Ecto neural progenitor cell (in vitro differentiated cells): ENCODE measurements at places on chromosomes 5 and 9.

DNA sequence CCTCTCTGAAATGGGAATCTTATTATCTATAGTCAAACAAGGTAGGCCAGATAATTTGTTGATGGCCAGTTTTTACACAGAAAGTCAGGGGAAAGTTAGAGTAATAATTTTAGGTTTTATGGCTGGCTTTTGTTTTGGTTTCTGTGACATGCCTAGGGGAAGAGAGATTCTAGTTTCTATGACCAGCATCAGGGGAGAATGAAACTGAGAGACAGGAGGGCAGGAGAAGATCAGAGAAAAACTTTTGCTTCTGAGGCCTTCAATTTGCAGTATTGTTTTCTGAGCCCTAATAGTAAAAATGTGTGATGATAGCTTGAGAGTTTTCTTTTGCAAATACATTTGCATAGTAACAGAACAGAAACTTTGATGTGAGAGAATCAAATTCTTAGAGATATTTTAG is 564.3 kb downstream of the ZNF608 start:
- no peak for DNase-seq

DNA sequence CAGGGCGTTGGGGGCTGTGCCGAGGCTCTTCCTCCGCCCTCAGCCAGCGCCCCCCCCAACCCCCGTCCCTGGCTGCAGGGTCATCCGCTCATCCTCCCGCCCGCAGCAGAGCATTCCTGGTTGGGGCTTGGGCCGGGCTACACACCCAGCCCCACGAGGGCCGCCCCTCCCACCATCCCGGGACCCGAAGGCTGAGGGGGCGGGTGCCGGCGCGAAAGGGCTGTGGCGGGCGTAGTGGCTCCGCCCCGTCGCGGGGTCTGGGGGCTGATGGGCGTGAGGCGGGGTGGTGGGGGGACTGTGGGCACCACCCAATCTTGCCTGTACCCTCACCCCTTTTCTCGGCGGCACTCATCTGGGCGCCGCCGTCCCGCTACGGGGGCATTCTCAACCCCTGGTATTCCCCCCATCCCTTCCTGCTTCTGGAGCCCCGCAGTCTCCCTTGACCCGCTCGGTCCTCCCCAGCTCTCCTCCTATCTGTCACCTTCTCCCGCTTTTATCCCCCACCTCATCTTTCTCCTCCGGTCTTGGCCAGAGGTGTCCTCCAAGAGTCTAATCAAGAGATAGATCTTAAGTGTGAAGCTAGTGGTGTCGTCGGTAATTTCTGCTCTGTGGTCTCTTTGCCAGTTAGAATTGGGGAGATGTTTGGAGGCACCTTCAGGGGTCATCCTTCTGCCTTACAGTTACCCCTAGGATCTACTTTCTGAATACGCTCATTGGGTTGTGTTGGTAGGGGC is 1.6 kb downstream of the FER start:
- DNase-seq, result no peak

GRCh38 chr5:58918021-58918729 is 335.3 kb downstream of the RAB3C start:
- DNase-seq, result no peak

DNA sequence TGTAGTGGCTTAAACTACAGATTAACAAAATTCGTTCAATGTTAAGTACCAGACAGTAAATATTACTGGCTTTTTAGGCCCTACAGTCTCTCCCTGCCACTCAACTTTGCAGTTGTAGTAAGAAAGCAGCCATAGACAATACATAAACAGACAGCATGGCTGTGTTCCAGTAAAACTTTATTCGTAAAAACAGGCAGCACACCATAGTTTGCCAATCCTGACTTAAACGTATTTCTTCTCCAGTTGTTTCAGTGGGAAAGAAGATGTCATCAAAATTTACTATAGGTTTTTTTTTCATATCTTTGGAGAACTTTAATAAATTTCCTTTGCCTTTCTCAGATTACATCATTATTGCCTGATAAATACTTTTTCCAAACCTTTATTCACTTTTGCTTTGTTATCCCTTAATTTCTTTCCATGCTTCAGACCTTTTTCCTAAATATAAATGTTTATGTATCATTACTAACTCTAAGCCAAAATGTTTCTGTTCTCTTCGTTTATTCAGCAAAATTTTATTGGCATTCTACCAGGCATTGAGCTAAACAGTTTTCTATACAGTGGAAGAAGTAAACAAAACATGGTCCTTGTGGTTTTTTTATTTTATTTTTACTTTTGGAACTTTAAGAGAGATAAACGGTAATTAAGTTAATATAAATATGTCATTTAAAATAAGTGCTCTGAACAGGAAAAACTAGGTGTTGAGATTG is 64.5 kb downstream of the SLF1 start:
- no peak for DNase-seq

- peak; percentile 53 for DNase-seq
Observed at GRCh38 chr9:121784731-121785411, 133.4 kb downstream of the DAB2IP start.

- no peak for DNase-seq
Observed at GRCh38 chr9:81759680-81760215, 70.4 kb upstream of the TLE1 start.

DNA sequence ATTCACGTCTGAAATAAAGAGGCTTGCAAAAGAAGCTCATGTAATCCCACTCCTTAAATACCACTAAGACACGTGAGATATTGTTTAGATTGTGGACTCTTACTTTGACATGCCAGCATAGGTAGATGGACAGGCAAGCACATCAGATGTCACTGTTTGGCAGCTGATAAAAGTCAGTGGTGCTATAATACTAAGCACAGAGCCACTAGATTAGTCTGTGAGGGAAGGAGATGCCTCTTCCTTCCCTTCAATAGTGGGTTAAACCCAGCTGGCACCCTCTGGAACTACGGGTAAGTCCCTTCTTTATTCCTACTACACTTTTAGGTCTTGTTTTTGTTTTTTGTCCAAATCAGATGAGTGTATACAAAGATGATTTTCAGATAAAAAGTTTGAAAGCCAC is at the start of gene MYOT:
TSS of gene MYOT (plus strand) at position 197 of the 400 bp plus-strand sequence. CDS start 2,792 bp downstream, outside the sequence.
- no peak for DNase-seq

- no peak for DNase-seq
Observed at GRCh38 chr5:54257366-54258118, 52.8 kb downstream of the ARL15 start.

DNA sequence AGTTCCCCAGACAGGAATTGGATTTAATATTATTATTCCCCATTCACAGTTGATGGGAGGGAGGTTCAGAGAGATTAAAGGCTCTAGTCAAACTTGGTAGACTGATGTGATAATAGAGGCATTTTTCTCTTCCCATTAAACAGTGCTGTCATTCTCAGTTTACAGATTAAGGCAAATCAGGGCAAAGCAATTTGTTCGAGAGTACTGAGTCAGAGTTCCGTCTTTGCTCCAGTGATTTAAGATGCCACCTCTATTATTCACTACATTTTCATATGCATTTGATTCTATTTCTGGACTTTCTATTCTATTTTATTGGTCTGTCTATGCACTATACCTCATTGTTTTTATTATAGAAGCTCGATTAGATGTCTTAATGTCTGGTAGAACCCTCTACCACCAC is 201.0 kb upstream of the RAI14 start:
- DNase-seq, result no peak

GRCh38 chr5:117504305-117504704 is 929.7 kb upstream of the SEMA6A start:
- DNase-seq, result no peak

DNA sequence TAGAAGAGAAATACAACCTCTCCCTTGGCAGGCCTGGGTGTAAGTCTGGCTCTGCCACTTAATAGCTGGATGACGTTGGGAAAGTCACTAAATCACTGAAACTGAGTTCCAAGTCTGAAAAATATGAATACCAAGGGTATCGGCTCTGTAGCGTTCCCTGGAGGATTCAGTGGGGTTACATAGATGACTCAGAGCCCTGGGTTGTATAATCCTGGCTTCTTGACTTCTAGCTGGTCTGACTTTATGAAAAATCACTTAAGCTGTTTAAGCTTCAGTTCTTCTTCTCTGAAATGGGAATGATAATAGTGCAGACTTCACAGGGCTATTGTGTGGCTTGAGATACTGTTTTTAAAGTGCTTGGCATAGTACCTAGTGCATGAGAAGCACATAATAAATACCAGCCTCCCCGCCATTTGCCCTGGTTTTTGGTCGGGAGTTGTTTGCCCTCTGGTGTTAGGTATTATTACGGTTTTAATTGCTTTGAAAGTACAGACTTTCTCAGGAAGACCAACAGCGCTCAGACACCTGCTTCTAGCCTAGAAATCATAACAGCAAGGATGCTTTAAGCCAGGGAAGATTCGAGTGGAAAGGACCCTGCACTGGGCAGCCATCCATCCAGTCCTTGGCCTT is 43.0 kb downstream of the CYFIP2 start:
- no peak for DNase-seq

DNA sequence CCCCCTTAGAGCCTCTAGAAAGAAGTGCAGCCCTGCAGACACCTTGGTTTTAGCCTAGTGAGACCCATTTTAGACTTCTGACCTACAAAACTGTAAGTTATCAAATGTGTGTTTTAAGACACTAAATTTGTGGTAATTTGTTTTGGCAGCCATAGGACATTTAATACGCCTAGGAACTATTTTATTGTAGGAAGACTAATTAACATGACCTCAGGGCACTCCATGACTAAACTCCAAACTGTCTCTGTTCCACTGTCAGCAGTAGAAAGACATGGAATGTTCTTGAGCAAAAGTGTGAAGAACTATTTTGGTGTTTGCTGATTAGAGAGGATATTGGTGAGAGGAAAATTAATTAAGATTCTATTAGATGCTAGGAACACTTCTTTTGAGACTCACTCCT is 4.1 kb upstream of the APC start:
- DNase-seq, result no peak

DNA sequence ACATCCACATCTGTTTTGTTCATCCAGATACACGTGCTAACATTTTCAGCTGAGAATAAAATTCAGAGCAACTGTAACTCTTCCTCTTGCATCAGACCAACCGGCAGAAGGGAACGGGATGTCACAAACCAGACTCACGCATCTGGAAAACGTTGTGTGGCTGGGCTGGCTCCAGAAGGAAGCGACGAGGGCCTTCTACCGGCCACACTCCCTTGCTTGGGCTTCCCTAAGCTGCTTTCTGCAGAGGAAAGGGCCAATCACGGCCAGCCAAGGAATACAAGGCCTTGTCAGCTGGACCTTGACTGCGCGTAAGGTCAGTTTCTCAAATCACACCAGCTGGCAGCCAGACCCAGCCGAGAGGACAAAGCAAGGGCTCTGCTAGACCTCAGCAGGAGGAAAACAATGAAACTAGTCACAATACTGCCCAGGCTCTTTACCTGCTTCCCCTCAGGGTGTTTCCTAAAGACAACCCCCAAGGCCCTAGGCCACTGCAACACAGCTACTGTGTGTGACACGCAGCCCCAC is 106.1 kb downstream of the THBS4 start:
- peak; percentile 82 for DNase-seq

- no peak for DNase-seq
Observed at GRCh38 chr9:95010431-95010838, 283.9 kb downstream of the AOPEP start.

DNA sequence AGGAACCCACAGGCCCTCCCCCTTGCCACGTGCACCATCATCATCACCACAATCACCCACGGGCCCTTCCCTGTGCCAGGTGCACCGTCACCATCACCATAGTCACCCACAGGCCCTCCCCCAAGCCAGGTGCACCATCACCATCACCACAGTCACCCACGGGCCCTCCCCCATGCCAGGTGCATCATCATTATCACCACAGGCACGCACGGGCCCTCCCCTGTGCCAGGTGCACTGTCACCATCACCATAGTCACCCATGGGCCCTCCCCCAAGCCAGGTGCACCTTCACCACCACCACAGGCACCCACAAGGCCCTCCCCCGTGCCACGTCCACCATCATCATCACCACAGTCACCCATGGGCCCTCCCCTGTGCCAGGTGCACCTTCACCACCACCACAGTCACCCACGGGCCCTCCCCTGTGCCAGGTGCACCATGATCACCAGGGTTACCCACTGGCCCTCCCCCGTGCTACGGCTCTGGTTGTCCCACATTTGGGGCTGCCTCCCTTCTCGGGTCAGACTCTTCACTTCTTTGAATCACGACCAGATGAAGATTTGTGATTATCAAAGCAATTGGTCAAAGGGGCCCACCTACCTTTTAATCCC is 69.1 kb upstream of the OLFM1 start:
- no peak for DNase-seq

GRCh38 chr5:31944684-31945445 is 229.3 kb downstream of the GOLPH3 start:
- DNase-seq, result no peak

GRCh38 chr5:134769206-134769605 is 10.6 kb downstream of the DDX46 start:
- no peak for DNase-seq

- DNase-seq, result no peak
Observed at GRCh38 chr5:92777421-92777820, 803.6 kb downstream of the NR2F1-AS1 start.

- DNase-seq, result no peak
Observed at GRCh38 chr9:97307500-97308163, at the start of gene CCDC180. TSS of gene CCDC180 (plus strand) at chr9:97307659. CDS start at chr9:97308064, 405 bp downstream.

DNA sequence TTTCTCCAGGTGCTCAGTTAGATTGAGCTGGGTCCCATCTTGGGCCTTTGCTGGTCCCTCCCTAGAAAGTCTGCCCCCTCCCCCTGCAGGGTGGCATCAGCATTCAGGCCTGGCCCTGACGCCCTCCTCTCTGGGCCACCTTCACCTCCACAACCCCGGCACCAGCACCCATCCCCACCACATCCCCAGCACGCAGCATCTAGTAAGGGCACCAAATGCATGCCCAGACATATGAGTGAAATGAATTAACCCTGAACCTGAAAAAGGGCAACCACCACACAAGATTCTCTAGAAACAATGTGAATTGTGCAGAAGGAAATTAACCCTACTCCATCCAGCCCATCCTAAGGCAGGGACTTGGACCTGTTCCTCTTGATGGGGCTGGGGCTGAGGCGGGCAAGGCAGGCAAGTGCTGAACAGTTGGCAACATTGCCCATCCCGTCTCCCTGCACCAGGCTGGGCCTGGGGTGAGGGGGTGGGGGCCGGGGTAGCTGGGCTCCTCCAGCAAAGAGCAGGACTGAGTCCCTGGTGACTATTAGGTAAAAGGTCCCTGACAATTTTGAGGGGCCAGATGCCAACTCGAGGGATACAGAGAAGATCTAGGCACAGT is 125.9 kb downstream of the KCNIP1 start:
- no peak for DNase-seq

GRCh38 chr5:94467346-94467953 is 151.0 kb downstream of the KIAA0825 start:
- no peak for DNase-seq
